ENCODE measurements at places on chromosomes 7 and 10.

- DNase-seq, result no peak
Observed at GRCh38 chr7:92625617-92626016, 35.4 kb upstream of the FAM133B start.

- peak; percentile 23 for DNase-seq
Observed at GRCh38 chr7:3028071-3028757, 15.5 kb downstream of the CARD11 start.

GRCh38 chr10:104328896-104329710 lies 9.2 kb downstream of the ITPRIP start:
- DNase-seq, result peak; percentile 72

DNA sequence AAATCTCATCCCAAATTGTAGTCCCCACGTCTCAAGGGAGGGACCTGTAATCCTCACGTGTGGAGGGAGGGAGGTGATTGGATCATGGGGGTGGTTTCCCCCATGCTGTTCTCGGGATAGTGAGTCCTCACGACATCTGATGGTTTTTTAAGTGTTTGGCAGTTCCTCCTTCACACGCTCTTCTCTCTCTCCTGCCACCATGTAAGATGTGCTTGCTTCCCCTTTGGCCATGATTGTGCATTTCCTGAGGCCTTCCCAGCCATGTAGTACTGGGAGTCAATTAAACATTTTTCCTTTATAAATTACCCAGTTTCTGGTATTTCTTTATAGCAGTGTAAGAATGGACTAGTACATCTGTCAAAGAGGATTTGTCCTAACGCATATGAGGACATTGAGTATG lies 59.5 kb downstream of the RGS10 start:
- DNase-seq, result no peak

GRCh38 chr10:92811986-92812385 lies 36.3 kb upstream of the EXOC6 start:
- DNase-seq, result no peak
